ENCODE measurements at places on chromosomes 4 and X.

DNA sequence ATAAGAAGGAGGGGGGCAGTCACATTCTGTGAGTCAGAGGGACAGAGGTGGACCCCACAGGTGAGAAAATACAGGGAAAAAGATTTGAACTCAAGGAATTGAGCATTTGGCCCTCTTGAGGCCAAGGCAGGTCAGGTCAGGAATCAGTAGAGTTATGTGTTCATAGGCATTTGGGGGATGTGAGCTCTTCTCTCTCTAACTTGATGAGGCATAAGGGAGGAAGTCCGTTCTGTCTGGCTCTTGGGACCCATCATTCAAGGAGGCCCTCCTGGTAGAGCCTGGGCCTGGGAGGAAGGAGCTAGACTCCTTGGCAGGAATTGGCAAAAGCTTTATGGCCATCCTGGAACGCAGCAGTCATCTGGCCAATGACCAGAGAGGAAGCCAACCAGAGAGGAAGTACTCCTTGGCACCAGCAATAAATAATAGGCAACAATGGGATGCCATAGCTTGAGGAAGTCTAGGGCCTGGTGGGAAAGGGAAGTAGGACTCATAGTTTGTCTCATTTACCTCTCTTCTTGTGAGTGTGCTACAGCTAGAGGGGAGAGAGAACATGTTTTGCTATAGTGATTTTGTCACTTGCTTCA, 53.0 kb downstream of the MSN start:
- DNase-seq: no peak

DNA sequence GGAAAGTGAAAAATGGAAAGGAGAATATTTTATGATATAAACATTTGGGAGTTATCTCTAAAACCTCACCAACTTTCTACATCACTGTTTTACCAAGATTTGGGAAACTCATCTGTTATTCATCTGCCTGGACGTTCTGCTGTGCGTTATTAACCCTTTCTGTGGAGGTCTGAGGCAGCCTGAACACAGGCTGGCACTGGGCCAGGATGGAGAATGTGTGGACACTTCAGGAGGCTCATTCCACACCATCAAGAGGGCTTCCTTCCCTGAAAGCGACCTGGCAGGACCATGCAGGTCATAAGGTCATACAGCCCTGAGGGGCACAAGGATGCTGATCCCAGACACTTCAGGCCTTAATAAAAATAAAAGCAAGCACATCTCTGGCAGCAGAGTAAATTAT, 31.2 kb upstream of the TMEM184C start:
- no peak for DNase-seq

- DNase-seq: no peak
These were observed 86.7 kb downstream of the RFC1 start for GRCh38 chr4:39279416-39279815.

DNA sequence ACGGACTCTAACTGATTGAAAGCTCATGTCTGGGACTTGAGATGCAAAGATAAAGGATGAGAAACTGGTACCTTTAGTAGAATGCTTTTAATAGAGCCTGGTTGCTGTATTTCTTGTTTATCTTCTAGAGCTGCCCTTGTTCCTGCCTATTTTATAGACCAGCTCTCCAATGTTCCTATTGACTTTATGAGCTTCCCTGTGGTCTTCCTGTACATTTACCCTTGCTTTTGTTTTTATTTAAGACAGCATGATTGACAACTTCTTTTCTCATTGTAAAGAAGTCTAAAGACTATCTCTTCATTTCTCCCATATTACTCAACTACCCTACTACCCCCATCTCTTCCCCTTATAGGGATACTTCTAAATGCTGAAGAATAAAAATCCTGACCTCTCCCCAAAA, 174.7 kb downstream of the UGT8 start:
- no peak for DNase-seq

GRCh38 chrX:45140812-45141211, 59.9 kb downstream of the DIPK2B start:
- no peak for DNase-seq

Measured in NCI-H1694 (cell line).